AG10803 (cell line): ENCODE measurements at places on chromosomes 12 and 14.
A peak's percentile ranks its signal among the peaks of the same experiment; 100 is the strongest.

- peak; percentile 26 for DNase-seq
These were observed 255.4 kb downstream of the DAD1 start for GRCh38 chr14:22333422-22334274.

- DNase-seq = no peak
These were observed 9.2 kb upstream of the MYL6B start for GRCh38 chr12:56143217-56143616.

DNA sequence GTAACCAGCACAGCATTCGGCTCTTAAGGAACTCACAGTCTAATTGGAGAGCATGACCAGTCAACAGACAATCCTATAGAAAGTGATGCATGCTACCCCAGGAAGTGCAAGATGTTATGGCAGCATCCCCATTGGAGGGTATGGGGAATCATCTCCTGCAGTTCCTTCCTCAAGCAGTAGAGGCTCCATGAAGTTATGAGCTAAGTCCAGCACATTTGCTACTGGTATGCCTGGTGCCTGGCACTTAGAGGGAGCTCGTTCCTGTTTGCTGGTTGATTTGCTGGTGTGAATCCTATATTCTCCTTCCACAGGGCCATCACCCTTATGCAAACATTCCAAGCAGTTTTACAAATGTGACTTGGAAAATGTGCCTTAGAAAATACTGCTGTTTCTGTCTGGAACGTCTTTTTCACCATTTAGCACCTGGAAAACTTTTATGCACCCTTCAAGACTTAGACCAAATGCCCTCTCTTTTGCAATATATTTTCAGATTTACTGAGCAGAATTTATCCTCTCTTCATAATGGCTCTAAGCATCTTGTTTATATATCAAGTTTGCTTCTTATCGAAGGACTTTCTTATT is 136.1 kb upstream of the WSCD2 start:
- DNase-seq = peak; percentile 30

DNA sequence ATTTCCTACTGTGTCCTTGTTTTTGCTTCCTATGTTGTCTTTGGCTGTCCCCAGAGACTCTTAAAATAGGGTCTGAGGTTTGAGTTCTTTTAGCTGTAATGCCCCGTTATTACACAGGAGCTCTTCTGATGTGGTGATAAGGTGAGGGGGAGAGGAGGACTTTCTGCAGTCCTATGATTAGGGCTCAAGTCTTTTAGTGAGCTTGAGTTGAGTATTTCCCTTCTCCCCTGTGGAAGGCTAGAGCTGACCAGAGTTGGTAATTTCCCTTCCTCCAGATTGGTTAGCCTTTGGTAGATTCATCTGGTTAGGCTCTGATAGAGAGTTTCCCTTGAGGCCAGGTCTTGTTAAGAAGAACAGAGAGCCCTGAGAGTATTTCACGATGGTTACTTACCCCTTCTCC is 4.3 kb upstream of the HIF1A start:
- no peak for DNase-seq

DNA sequence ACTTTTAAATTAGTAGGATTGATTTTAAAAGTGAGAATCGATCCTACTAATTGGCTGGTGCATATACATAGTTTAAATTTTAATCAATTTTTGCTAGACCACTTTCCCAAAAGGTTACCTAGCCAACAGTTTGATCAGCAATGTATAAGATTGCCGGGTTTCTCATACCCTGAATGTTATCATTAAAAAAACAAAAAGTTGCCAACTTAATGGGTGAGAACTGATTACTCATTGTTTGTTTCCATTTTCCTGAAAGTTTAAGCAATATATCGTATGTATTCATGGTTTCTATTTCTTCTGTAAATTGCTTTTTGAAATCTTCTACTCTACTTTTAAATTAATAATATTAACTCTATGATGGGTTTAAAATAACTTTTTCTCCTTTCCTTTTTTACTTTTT is 4.4 kb upstream of the MYBPC1 start:
- DNase-seq = no peak

DNA sequence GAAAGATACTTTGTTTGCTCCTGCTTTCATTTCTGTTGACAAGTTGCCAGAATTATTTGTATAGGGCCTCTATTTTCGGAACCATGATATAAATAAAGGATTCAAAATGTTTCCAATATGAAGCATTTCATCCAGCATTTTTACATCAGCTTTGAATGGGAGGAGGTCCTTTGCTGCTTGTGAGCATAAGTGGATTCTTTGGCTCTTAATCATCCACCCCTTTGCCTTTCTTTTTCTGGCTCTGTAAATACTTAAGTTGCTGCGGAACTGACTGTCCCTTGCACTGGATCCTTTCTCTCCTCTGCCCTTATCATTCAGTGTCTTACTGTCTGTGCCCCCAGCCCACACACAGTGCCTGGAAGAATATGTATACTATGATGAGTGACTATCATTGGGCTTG is 357.3 kb upstream of the RGS6 start:
- peak; percentile 86 for DNase-seq

DNA sequence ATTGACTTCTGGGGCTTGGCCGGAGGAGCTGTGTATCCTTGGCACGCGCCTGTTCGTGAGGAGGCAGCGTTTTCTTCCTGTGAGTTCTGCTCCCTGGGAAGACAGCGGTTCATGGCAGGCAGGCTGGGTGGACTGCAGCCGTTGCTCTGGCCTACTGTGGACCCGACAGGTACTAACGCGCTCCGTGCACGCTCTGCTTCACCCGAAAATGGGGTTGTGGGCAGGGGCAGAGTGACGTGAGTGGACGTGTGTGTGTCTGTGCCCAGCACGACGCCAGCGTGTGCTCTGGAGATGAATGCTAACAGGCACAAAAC is 179.1 kb downstream of the KIF26A start:
- DNase-seq = no peak

DNA sequence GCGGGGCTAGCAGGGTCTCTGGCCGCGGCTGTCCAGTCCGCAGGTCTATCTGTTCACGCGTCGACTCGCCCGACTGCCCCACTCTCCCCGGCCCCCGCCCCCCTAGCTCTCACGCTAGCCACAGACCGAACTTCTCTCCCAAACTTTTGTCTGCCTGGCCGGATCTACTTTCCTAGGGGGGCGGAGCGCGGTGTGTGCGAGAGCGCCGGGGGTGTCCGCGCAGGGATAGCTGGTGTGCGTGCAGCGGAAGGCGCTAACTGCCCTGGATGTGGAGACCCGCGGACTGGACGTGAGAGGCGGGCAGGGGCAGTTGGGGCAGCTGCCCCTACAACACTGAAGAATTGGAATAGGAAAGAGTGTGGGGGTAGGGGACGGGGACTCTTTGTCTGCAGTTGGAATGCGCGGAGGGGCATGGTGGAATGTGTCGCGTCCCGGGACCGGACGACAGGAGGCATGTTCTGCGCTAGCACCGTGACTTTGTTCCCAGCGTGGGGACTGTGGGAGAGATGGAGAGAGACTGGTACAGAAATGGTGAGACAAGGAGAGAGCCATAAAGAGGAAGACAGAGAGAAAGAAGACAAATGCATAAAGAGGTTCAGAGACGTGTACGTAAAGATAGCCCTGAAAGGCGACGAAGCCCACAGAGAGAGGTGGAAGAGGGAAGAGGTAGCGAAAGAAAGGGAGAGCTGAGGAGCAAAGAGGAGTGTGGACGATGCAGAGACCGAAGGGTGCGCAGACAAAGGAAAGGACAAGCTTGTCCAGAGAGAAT is at the start of gene AJUBA:
Gene AJUBA, minus strand, starts transcription at position 75 of the 769 bp plus-strand sequence. CDS start 285 bp downstream, outside the sequence.
- peak; percentile 96 for DNase-seq

DNA sequence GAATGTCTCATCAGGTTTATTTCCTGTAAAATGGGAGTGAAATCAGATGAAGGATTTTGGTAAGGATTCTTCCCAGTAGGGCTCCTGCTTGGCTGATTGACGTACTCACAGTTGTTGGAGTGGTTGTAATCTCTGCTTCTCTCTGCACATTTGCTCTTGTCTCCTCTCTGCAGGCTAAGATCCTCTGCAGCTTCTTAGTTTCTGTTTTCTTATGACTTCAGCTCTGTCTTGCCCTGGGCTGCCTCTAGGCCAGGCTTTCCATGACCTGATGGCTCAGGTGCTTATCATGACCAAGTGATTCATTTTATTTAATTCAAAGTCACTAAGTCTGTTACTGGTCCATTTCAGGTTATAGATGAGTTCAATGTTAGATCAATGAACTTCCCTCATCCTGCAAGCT is 394.5 kb upstream of the DDHD1 start:
- DNase-seq = no peak

DNA sequence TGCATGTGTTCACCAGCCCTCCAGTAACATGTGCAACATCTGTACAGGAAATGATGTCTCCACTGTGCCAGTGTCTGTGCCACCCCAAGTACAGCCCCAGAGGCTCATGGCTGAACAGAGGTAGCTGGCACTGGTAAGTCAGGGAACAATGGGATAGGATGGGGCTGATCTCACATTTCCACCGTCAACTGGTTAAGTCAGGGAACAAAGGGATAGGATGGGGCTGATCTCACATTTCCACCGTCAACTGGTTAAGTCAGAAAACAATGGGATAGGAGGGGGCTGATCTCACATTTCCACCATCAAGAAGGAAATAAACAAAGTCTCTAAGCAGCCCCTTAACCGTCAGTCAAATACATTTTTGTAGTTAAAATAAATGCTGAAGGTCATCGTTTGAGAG is 246.6 kb downstream of the TMEM132D start:
- no peak for DNase-seq

DNA sequence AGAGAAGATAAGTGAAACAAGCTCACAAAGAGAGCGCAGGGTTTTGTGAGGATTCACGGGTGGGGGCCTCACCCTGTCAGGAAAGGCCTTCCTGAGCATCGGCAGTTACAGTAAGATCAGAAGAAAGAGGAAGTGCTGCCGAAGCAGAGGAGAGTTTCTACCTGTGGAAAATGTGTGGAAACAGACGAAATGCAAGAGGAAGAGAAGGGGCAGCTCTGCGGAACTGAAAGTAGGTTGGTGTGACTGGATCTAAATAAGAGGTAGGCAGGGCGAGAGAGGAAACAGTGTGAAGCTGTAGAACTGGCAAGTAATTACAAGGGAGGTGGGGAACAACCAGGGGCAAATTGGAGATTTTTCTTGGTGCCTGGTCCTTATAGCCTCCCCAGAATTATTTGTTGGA is 2.6 kb downstream of the GPR68 start:
- no peak for DNase-seq

DNA sequence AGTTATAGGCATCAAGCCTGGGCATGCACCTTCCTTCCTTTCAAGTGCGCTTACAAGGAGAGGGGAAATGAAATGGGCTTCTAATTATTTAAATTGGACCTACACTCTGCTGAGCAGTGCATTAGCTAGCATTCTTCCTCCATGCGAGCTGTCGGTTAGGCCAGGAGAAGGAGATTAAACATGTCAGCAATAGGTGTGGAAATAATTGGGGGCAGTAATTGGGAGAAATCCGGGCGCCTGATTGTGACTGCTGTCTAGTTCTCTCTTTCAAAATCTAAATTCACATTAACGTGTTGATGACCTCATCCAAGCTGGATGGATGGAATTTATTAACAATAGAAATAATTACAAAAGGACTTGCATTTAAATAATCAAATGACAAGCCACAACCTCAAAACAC is 86.2 kb upstream of the SEL1L start:
- no peak for DNase-seq

- DNase-seq = peak; percentile 45
These were observed 13.7 kb downstream of the PGF start for GRCh38 chr14:74941676-74942097.

DNA sequence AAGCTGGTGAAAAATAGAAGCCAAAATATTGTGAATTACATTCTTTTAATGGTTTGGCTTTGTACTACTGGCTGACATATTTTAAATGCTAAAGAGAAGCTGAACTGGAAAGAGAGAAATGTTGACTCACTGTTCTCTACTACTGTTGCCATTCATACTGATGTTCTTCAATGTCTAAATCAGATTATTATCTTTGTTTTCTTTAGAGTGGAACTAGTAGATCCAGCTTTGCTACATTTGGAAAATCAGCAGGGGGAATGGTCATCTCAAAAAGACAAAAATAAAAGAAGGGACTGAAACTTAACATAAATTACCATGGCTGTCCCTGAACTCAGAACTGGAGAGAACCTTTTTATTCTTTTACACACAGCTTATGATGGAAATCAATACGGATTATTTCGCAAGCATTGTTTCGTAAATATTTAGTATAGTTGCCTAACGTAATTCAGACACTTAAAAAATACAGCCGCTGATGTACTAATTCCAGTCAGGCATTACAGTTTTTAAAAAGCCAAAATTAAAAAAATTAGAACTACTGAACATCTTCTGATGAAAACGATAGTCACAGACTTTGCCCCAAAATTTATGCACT is 76.3 kb upstream of the OTX2 start:
- DNase-seq = no peak

- DNase-seq = no peak
These were observed 120.7 kb upstream of the C14orf180 start for GRCh38 chr14:104458845-104459244.

- no peak for DNase-seq
These were observed 459 bp downstream of the ITGA7 start for GRCh38 chr12:55707219-55707671.

GRCh38 chr14:19754172-19754571 is 10.8 kb downstream of the OR4Q3 start:
- no peak for DNase-seq

- DNase-seq = peak; percentile 31
These were observed 46.1 kb downstream of the DNAH10 start for GRCh38 chr12:123808167-123808566.

DNA sequence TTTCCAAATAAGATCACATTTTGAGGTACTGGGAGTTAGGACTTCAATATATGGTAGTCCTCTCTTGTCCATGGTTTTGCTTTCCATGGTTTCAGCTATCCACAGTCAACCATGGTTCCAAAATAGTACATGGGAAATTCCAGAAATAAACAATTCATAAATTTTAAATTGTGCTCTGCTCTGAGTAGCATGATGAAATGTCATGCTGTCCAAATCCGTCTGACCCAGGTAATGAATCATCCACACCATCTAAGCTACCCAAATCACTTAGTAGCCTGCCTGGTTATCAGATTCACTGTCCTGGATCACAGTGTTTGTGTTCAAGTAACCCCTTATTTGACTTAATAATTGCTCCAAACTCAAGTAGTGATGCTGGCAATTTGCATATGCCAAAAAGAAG is 197.9 kb downstream of the TMTC3 start:
- DNase-seq = peak; percentile 29

DNA sequence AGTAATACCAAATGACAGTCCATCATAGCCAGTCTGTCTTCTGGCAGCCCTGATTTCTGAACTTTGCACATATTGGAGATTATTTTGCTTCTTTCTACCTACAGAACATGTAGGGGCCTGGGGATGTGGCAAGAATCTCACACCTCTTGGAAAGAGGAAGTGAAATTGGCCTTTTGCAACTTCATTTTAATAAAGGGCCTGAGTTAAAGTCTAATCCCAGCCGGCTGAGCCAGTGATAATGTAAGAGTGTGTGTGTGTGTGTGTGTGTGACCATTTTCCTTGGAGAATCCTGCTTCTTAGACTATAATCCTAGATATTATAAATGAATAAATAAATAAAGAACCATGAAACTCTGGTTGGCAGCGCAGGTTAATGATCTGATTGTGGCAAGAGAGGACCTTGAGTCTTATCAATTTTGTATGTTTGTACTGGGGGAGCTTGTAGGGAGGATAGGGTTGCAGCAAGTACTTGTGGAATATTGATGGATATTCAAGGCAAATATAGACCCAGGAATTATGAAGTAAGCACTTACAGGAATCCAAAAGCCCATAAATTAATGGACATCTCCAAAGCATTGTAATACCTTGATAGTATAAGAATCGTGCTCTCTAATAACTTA is 233.2 kb upstream of the AMIGO2 start:
- DNase-seq = no peak

GRCh38 chr12:64997858-64998257 is 123.2 kb downstream of the WIF1 start:
- no peak for DNase-seq

- peak; percentile 69 for DNase-seq
These were observed 8.8 kb downstream of the EIF2B2 start for GRCh38 chr14:75011356-75011994.

GRCh38 chr12:102888511-102888910 is 28.5 kb downstream of the PAH start:
- no peak for DNase-seq
